ENCODE measurements at places on chromosomes 7 and 10. TPM values are rescaled to one million over a fixed set of nuclear protein-coding genes. Genes with fewer than 3 reads are reported as not detected.

The ZNF425 gene
- total RNA-seq = 0.39 TPM

- peak; percentile 8 for DNase-seq
Measured at GRCh38 chr10:22573820-22574569, 140.4 kb downstream of the PIP4K2A start.

The MYO3A gene
- not detected for total RNA-seq

GRCh38 chr10:100829097-100829870, 83.5 kb upstream of the SLF2 start:
- no peak for DNase-seq

DNA sequence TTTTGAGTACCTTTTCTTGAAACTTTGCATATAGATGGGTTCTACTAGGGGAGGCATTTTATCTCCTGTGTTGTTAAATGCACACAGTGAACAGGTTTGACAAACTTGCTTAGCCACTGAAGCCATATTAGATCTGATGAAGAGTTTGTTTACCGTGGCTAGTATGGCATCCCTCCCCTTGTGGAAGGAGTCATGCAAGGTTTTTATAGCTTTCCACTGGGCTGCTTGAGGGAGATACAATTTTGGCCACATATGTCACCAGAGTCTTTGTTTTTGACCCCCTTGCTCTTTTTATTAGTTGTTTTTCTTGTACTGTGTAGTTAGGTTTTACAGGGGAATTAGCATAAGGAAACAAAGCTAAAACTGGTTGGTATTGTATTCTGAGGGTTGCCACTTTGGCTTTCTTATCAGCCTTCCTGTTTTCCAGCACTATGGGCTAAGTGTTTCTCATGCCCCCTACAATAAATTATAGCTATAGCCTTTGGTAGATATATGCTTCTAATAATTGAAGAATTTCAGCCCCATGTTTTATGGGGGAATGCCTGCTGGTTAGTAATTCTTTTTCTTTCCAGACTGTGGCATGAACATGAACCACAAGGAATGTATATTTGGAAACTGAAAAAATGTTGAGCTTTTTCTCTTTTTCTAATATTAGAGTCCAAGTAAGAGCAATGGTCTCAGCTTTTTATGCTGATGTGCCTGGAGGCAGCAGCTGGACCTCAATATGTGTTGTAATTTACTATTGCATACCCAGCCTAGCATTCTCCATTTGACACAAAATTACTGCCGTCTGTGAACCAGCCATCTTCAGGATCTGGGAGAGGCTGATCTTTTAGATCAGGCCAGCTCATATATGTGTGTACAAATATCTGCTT, 18.4 kb upstream of the STEAP2 start:
- DNase-seq = no peak

The HTR5A gene
- not detected for total RNA-seq

The CADPS2 gene
- total RNA-seq = not detected

The EGR2 gene
- 3.2 TPM for total RNA-seq

The FAS gene
- 28.2 TPM for total RNA-seq

- no peak for DNase-seq
Measured at GRCh38 chr10:75941223-75941801, 509.9 kb downstream of the LRMDA start.

DNA sequence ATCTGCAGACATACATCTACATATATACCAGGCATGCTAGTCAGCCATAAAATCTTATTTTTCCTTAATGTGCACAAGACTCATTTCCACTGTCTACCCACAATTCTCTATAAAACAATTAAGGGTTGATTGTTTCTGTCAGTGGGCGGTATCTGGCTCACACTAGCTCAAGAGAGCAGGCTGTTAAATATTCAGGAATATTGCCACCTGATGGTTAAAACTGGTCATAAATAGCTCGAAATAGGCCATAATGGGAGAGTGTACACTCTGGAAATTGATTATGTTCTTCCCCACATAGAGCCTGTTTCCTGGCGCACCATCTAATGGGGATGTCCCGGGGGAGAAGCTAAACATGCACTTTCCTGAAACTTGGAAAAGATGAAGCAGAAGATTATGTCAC, 620.6 kb upstream of the ANKRD30A start:
- DNase-seq = no peak

The ASB15 gene
- not detected for total RNA-seq

DNA sequence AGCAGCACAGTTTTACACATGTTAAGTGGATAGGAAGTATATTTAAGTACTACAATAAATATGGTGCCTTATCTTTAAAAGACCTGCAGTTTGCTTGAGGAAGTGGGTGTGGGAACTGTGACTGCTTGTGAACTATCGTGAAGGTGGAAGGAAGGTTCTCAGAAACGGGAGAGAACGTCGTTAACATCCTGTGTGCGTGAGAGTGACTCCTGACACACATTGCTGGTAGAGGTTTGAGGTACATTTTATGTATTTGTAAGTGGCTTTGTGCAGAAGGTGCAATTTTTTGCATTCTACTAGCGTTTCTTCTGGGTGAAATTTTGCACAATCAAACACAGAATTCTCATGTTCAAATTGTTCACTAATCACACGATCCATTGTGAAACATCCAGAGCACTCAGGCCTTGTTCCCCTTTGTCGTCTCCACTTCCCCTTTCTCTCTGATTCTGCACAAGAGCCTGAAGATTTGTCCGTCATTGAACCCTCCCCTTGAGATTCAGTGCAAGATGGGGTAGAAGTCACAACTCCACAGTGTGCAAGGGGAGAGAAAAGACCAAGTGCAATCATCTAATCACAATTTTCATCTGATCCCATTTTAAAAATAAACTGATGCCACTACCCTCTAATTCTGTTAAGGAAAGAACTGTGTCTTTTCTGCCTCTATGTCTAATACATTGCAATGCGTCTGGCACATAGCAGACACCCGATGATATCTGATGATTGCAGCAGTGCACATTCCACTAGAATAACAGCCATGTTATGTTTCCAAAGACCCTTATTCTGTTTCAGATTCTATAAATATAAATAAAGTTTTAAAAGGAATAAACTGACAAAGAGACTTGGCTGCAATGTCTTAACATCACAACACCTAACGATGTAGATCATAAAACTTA, 279.9 kb downstream of the NEBL start:
- DNase-seq = no peak

DNA sequence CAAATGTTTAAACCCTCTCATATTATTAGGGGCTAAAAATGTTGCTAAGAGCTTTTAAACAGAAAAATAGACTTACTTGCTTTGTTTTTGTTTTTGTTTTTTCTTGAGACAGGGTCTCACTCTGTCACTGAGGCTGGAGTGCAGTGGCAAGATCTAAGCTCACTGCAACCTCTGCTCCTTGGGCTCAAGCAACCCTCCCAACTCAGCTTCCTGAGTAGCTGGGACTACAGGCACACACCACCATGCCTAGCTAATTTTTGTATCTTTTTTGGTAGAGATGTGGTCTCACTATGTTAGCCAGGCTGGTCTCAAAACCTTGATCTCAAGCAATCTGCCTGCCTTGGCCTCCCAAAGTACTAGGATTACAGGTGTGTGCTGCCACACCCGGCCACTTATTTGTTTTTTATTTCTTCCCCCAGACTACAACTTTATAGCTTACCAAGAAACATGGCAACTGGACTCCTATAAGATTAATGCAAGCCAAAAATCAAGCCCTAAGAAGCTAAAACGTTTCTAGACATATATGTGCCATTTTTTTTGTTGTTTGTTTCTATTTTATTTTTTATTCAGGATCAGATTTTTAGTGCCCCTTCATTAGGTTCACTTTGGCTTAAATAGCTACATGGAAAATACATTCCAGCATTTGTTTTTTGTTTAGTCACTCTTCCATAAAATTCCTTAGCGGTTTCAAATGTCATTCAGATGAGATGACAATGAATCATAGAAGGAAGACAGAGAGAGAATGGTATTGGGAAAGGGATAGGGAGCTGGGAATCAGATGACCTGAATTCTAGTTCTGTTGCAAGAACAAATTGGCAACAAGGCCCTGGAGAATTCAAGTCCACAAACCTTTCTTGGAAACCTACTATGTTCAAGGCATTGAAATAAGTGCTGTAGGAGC, 163.4 kb upstream of the MKLN1 start:
- no peak for DNase-seq

DNA sequence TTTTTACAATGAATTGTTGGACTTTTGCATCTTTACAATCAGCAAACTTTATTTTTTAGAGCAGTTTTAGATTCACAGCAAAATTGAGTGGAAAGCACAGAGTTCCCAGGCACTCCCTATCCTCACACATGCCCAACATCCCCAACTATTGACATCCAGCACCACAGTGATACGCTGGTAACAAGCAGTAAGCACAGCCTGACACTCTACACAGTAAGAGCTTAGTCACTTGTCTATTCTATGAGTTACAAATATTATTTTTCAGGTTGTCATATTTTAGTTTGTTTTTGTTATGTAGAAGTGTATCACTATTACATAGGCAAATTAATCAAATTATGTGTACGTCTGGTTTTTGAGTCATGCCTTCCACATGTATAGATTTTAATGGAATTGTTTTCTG, 27.0 kb upstream of the GIMAP7 start:
- no peak for DNase-seq

GRCh38 chr7:157219154-157219553, 80.4 kb downstream of the UBE3C start:
- no peak for DNase-seq

The DOCK1 gene
- total RNA-seq = not detected

GRCh38 chr10:126059076-126059826, 162.9 kb downstream of the FANK1 start:
- DNase-seq = no peak

DNA sequence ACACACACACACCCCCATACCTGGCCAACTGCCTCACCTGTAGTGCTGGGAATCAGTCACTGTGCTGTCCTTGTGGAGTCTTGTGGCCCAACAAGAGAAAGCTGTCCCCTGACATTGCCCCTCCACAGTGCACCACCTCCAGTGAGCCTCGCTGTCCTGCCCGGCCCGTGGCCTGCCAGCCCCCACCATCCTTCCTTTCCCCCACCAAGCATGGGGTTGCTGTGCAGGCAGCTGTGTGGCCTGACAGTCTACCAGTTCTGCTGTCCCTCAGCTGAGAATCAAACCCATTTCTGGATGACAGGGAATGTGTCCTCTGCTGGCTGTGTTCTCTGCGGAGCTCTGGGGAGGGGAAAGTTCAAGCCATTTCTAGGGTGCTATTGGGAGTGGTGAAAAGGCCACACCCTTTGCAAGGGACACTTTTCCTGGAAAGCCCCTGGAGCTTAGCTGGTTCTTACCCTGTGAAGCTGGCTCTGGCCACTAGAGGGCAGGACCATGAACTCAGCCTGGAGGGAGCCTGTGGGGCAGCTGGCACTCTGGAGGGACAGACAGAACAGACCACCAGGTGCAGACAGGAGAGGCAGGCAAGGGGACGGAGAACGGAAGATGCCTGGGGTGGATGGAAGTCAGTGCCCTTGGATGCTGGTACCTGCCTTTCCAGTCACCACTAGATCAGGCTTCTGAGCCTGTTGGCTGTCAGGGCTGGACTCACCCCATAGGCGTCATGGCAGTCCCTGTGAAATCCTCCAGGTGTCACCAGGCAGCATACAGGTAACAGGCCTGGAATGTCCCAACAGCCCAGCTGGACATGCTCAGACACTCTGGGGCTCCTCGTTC, 10.5 kb upstream of the MTPAP start:
- DNase-seq = peak; percentile 67

DNA sequence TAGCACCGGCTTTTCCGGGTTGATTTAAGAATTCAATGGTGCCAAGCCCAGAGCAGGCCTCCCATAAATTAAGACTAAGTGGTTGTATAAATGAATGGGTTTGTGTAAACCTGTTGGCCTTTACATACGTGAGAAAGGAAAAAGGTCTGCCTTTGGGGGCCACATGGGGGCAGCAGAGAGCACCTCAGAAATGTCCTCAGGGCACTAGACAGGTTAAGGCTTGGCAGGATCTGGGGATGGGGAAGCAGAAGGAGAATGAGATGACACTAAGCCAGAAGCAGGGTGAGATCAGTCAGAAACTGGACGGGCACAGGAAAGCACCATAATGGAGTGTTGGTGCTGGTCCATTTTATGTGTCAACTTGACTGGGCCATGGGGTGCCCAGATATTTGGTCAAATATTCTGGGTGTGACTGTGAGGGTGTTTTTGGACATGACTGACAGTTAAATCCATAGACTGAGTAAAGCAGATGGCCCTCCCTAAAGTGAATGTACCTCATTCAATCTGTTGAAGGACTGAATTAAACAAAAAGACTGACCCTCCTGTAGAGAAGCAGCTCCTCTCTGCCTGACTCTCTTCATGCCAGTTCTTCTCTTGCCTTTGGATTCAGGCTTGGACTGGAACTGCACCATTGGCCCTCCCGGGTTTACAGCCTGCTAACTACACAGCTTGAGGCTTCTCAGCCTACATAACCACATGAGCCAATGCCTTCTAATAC, 58.9 kb downstream of the FRMPD2 start:
- peak; percentile 4 for DNase-seq

GRCh38 chr10:43114088-43114742, 24.0 kb upstream of the CSGALNACT2 start:
- no peak for DNase-seq

- no peak for DNase-seq
Measured at GRCh38 chr7:105224884-105225651, 163.7 kb downstream of the SRPK2 start.

The C10orf53 gene
- not detected for total RNA-seq

The NEUROG3 gene
- total RNA-seq = not detected

The CLEC2L gene
- total RNA-seq = not detected

DNA sequence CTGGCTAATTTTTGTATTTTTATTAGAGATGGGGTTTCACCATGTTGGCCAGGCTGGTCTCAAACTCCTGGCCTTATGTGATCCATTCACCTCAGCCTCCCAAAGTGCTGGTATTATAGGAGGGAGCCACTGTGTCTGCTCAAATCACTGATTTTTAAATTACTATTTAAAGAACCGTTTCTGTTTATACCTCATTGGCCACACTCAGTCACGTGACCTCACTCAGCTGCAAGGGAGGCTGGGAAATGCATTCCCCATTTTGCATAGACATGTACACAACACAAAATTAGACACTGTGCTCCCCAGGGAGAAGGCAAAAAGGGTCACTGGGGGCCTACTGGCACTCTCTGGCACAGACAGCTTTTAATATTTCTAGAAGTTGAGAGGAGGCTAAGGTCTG, 13.6 kb upstream of the CALU start:
- no peak for DNase-seq

DNA sequence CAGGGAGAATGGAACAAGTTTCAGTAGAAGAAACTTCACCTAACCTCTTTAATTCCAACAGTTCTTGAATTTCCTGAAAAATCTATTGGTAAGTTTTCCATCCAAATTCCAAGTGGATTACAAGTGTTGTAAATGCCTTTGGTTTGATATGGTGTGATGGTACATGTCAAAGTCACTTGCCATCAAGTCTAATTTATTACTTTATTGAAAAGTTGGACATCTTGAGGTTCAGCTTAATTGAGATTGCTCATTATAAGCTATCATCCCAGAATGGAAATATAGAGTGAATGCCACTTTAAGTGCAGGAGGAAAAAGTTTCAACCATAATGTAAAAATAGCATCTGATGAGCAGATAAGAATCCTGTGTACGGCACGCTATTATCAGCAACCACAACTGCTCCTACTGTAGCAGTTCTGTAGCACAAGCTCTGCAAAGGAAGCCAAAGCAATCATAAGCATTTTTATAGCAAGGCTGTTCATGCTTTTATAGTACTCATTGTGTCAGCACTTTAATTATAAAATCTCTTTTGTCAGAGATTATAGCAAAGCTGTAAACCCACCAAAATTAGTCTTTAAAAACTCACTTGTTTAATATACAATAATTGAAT, 991.8 kb upstream of the PHF14 start:
- no peak for DNase-seq

Data from CD4-positive, alpha-beta T cell (primary cell).